ENCODE measurements at places on chromosomes 2 and 18.

- DNase-seq = no peak
These were observed 1390.5 kb upstream of the ZEB2 start for GRCh38 chr2:145910416-145910815.

- no peak for DNase-seq
These were observed 178.9 kb downstream of the AGAP1 start for GRCh38 chr2:235672720-235673119.

DNA sequence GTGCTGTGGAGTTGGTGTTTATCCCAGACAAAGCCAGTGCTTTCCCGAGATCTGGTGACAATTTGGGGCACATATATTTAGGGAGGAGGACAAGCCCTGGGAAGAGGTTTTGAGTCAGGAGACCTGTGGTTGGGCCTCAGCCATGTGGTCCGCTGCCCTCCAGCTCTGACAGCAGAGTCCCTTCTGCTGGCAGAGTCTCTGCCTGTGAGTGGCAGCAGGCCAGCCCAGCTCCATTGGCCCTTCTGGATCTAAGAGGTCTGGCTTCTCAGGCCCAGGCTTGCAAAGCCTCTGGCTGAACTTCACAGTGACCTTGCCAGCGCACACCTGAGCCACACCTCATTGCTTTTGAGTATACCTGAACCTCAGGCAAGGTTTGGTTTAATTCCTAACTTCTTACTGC lies 115.3 kb downstream of the BCL2L11 start:
- no peak for DNase-seq

DNA sequence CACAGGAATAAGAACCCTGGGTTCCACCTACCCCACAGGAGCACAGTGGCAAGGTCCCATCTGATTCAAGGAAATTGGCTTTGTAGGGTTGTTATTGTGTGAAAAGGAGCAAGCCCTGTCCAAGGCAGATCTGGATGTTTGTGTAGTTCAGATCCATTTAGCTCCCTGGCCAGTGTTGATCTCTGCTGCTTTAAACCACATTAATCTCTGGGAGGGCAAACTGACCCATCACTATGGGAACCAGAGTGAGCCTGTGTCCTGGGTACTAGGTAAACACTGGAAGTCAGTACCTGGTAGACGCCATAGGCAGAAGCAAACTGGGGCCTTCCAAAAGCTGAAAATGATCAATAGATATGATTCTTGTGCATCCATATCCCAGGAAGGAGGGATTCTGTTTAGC lies 271.5 kb upstream of the EPAS1 start:
- no peak for DNase-seq

- DNase-seq = no peak
These were observed 44.6 kb downstream of the IRS1 start for GRCh38 chr2:226754821-226755604.

- no peak for DNase-seq
These were observed 95.4 kb upstream of the FZD7 start for GRCh38 chr2:201938156-201938775.
